ENCODE measurements at places on chromosomes 1 and 21.

DNA sequence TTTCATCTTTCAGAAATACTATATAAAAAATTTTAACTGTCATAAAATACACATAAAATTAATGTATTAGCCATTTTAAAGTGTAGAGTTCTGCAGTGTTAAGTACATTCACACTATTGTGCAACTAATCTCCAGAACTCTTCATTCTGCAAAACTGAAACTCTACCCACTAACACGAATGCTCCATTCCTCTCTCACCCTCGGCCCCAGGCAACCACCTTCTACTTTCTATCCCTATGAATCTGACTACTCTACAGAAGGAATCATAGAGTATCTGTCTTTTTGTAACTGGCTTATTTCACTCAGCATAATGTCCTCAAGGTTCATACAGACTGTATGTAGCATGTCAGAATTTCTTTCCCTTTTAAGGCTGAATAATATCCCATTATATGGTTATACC is 43.4 kb downstream of the LTN1 start:
- no peak for DNase-seq

DNA sequence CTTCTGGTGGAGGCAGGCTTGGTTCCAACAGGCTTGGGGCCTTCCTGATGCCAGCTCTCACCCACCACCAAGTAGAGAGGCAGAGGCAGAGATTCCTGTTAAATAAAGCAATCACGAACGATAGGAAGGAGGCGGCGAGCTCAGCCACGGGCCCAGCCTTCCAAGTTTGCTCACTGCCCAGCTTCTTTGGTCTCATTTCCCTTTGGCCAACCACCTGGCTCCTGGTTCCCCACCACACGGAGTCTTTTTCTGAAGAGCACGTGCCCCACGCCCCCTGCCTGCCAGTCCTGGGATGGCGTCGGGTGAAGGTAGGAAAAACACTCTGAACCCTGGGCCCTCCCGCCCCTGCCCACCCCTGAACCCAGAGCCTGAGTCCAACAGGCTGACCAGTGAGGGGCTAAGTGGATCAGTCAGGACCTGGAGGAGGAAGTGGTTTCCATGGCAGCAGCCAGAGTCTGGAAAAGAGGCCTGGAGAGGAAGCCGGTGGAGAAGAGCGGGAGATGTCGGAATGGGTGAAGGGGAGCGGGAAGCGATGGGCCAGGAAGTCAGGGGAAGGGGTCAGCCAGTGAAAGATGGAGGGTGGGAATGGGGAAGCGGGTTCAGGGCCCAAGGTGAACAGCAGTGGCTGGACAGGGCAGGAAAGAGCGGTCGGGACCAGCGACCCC is 158.2 kb upstream of the KLHDC7A start:
- DNase-seq, result no peak

- DNase-seq, result no peak
Observed at GRCh38 chr1:119010201-119010600, 22.1 kb upstream of the TBX15 start.

GRCh38 chr1:229625915-229626831 is at the start of the genes TAF5L and URB2:
TSS of gene TAF5L (minus strand) at chr1:229626122. CDS start at chr1:229614482, 11,640 bp downstream.
TSS of gene URB2 (plus strand) at chr1:229626247. CDS start at chr1:229627634, 1,387 bp downstream.
- DNase-seq, result peak; percentile 96

- DNase-seq, result no peak
Observed at GRCh38 chr1:223429313-223429731, 36.1 kb downstream of the CCDC185 start.

GRCh38 chr1:39933956-39934941 is 20.7 kb upstream of the MFSD2A start:
- no peak for DNase-seq

- DNase-seq, result no peak
Observed at GRCh38 chr21:46626536-46626935, 8.9 kb upstream of the PRMT2 start.

DNA sequence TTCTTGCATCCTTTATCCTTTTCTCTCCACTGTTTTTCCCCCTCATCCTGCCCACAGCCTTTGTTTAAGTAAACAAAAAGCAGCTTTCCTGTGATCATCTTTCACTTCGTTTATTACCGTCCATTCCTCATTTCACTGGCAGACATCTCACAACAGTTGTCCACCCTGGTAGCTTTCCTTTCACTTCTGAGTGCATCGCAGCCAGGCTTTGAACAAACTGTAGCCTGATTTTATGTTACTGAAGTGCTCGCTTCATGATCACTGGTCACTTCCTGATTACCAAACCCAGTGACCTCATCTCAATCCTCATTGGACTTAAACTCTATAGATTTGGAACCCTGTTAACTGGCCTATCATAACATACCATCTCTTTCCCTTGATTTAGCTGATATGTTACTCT is 67.7 kb downstream of the SDCCAG8 start:
- no peak for DNase-seq

GRCh38 chr1:46690931-46691421 is 19.3 kb downstream of the TEX38 start:
- no peak for DNase-seq

DNA sequence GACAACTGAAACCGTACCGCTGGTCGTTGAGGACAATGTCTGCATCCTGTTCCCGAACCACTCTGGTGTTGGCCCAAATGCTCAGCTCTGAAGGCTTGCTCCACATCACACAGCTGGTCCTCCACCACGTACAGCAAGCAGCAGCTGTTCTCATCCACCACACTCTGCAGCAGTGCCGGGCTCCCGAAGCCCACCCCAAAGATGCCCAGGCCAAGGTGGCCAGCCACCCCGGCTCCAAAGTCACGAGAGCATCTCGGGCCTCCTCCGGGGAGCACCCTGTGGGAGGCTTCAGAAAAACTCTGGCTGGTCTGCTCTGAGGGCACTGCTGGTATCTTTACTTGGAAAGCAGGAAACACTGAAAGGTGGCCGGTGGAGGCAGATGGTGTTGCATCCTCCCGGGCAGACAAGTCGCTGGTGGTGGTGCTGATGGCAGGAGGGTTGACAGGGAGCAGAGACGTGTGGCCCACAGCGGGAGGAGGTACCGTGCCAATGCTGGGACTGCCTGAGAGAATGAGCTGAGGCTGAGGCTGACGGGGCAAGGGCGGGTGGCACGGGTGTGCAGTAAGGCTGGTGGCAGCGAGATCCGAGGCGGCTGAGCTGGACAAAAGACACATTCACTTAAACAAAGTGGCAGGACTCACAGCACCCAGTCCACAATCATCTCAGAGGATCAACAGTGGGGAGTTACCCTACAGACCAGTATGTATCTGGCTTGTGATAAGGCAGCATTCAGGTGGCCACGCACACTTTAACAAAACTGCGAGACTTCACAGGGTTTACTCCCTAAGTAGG is 6.5 kb upstream of the CCDC27 start:
- DNase-seq, result no peak

DNA sequence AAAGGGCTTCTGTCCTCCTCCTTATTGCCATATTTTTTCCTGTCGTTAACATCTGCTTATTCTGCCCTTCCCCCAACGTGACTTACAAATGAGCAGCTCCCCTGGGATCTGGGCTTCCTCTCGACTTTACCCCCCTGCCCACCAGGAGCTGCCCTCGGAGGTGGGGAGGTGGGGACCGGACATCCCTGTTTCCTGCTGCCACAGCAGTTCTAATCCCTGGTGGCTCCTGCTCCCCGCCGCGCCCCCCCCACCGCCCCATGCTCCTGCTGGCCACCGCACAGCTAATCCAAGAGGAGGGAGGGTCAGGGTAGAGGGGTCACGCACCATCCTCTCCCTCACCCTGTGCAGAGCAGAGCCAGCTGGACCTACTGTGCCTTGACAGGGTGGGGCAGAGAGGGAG is 4.4 kb upstream of the SLC27A3 start:
- no peak for DNase-seq

DNA sequence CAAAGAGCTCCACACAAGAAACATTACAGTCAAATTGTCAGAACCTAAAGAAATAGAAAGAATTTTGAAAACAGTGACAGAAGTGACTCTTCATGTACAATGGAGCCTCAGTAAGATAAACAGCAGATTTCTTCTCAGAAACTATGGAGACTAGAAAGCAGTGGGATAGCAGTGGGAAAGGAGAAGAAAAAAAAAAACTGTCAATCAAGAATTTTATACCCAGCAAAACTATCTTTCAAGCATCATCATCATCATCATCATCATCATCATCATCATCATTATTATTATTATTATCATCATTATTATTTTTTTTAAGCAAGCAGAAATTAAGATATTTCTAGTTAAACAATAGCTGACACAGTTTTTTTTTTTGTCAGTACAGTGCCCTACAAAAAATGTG is 24.2 kb downstream of the CEP170 start:
- peak; percentile 30 for DNase-seq

- DNase-seq, result no peak
Observed at GRCh38 chr21:38170704-38171682, 85.8 kb upstream of the KCNJ15 start.

- peak; percentile 49 for DNase-seq
Observed at GRCh38 chr1:113978863-113979702, at the start of gene OLFML3. TSS of gene OLFML3 (plus strand) at chr1:113979474. CDS start at chr1:113979517, 43 bp downstream.

GRCh38 chr21:34914239-34914638 is 134.9 kb downstream of the RUNX1 start:
- DNase-seq, result no peak

- DNase-seq, result peak; percentile 70
Observed at GRCh38 chr1:51192213-51192843, 43.7 kb upstream of the RNF11 start.

DNA sequence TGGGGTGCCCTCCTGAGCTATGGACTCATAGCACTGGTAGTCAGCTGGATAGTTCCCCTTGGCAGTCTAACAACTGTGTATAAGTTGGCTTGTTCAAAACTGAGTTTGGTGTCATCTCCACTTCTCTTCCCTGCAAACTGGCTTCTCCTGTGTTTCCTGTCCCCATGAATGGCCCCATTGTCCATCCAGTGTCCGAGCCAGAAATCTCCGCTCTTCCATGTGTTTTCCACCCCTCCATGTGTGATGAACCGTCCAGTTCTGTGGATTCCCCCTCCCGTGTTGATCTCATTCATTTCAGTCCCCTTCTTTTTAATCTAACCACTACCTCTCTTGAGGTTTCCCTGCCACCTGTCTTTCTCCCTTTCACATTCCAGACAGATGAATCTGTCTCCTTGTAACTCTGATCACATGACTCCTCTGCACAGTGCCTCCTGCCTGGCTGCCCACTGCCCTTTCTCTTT is 195.7 kb downstream of the ROR1 start:
- peak; percentile 27 for DNase-seq
